H9 (cell line): ENCODE measurements at places on chromosomes 1 and 21.
A peak's percentile ranks its signal among the peaks of the same experiment; 100 is the strongest.

DNA sequence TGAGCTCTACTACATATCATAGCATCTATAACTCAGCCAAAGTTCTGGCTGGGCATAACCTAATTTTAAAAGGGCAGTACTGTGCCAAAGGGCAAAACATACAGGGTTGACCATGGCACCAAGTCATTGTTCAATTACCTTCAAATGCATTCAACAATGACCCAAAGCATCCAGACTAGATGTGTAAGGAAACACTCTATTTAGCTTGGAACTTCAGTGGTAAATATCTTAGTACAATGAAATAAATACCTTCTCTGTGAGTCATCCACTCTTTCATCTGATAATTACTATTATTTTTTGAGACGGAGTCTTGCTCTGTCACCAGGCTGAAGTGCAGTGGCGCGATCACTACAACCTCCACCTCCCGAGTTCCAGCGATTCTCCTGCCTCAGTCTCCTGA is 70.0 kb downstream of the NVL start:
- DNase-seq: no peak

GRCh38 chr1:119747451-119747850 is 21.3 kb downstream of the HMGCS2 start:
- no peak for DNase-seq

- no peak for DNase-seq
Measured at GRCh38 chr1:212089560-212090163, 54.1 kb downstream of the DTL start.

DNA sequence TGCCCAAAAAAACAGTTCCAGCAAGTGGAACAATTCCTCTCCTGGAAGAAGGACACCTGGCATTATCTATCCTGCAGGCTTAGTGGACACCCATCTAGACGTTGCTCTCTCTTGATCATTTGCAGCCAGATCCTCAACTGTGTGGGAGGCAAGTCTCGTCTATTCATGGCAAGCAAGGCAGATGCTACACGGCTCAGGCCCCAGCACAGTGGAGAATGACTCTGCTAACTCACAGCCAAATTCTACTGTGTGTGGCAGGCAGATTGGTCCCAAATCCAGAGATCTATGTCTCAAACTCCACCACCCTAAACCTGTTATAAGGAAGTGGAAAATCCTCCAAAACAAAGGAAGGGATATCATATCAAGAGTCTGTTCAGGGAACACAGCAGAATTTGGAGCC is 7.0 kb downstream of the TNNT2 start:
- DNase-seq: no peak

DNA sequence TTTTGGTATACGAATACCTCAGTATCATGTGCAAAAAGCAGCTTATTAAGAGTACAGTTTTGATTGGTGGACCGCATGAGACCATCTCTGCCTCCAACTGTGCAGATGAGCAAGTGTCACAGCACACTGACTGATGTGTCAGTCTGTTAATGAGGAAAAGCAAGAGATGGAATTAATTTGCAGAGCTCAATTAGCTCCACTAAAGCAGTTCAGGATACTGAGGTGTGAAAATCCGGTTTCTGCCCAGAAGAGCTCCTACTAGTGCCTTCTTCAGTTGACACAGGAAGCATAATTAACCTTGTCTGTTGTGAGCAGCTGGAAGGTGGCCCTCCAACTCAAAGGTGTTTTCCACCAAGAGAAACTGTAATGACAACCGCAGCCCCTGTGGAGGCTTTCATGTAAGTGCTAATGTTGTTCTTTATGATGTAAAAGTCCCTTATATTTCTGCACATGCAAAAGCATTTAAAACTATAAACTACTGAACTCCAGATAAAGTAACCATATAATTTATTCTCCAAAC is 44.3 kb downstream of the PCNX2 start:
- no peak for DNase-seq

- DNase-seq: no peak
Measured at GRCh38 chr1:15620155-15620545, 2.9 kb downstream of the DDI2 start.

GRCh38 chr1:205670150-205670446 is 10.2 kb downstream of the SLC45A3 start:
- DNase-seq: no peak

DNA sequence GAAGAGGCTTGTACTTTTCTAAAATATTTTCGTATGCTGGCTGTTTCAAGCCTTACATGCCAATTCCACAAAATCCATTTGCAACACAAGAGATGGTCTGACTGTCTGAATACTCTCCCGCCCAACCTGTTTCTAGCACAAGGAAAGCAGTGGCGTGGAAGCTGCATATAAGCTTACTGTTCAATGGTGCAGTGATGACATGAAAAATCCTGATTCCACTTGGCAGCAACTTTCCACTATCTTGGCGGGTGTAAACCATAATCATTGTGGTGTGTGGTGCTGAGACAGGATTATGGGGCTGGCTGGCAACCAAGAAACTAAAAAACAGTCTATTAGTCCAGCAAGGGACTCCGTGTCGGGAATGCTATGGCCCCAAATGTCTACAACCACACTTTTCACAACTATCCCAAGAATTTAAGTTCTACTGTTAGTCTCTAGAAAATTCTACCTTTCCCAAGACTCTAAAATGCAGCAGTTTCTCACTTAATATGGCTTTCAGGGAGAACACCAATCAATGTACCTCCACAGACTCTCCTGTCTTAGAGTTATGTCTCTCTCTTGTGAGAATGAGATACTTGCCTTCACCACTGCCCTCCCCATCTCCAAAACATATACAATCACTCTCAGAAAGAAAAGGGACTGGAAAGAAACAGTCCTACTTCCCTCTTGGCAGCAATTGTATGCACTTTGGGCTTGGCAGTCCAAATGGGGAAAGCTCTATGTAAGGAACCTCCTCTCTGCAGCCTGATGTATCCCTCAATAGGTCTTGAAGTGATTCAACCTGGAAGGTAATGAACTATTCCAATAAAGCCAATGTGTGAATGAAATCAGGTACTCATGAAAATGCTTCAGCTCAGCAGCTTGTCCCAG is 9.5 kb downstream of the COLGALT2 start:
- DNase-seq: no peak

- no peak for DNase-seq
Measured at GRCh38 chr1:15750924-15751323, 7.7 kb upstream of the FBLIM1 start.

GRCh38 chr1:182615468-182616129 is 11.4 kb upstream of the RGS16 start:
- DNase-seq: no peak

DNA sequence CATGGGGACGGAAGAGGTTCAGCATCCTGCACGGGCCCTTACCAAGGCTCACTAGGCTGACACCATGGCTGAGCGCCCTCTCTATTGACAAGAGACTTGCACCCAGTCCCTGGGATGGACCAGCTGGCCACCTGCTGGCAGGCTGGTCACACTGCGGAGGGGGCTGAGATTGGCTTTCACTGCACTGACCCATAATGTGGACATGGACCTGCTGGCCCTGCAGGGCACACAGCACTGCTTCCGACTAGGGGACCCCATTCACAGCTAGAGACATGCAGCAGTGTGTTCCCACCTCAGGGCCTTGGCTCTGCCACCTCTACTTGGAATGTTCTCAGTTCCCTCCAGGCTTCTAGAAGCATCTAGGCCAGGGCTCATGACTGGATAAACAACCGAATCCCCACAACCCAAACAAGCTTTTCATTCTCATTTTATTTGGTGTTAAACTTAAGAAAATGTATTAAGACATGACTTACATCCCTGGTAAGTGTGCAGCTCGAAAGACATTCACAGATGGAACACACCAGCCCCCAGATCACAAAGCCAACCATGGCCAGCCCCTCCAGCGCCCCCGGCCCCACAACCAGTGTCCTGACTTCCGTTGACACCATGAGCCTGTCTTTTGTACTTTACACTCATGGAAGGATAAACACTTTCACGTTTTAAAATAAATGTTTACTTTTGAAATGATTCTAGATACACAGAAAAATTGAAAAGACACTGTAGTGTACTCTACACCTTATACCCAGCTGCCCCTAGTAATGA is 9.3 kb upstream of the SRARP start:
- peak; percentile 74 for DNase-seq

- no peak for DNase-seq
Measured at GRCh38 chr1:11729498-11730428, 6.2 kb upstream of the AGTRAP start.

GRCh38 chr21:46552865-46553379 is 52.0 kb downstream of the S100B start:
- no peak for DNase-seq

DNA sequence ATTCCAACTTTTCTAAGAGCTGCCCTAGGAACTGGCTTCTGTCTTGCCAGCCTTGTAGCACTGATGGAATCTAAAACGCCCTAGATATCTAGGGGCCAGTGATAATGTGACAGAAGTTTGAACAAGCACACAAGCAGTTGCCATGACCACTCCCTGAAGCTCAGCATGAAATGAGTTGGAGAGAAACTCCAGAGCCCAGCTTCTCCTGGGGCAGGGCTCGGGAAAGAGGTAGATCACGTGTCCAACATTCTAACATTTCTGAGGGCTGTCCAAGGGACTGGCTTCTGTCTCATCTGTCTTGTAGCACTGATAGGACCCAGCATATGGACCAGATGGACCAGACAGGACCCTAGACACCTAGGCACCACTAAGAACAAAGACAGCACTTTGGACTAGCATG is 37.9 kb downstream of the OMA1 start:
- DNase-seq: no peak

- DNase-seq: peak; percentile 44
Measured at GRCh38 chr21:36470294-36470693, 9.6 kb downstream of the CLDN14 start.

DNA sequence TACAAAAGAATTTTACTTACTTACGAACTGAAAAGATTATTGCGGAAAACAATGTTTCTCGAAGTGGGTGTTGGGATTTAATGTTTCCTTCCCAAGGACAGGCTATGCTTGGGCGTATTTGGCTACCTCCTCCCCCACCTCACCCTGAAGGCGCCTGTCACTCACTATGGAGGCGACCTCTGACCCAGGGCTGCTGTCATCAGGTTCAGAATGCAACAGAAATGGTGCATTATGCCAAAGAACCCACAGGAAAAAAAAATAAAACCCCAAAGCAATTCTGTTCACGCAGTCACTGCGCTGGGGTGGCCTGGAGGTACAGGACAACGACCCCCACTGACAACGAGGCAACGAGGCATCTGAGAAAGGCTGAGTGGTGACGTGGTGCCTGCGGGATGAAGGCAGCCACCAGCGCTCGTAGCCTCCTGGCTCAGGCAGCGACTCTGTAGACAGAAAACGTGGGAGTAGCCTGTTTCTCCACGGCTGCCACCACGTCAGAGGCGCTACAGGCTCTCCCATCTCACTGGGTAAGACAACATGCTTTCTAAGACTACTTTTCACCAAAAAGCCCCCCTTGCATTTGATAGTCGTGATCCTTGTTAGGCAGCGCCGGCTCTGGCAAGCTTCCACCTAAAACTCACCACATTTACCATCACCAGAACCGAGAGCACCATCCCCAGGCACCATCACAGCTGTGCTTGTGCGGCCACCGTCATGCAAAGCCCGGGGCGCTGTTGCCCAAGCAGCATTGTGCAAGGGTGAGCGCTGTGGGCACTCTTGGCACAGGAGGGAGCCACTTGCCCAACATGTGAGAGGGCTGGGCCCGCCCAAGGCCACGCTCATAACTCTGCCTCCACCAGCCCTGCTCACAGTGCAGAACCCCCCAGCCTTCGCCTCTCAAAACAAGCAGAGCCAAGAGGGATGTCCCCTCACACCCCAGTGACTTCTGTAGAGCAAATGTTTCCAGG is 14.3 kb downstream of the NADK start:
- no peak for DNase-seq

DNA sequence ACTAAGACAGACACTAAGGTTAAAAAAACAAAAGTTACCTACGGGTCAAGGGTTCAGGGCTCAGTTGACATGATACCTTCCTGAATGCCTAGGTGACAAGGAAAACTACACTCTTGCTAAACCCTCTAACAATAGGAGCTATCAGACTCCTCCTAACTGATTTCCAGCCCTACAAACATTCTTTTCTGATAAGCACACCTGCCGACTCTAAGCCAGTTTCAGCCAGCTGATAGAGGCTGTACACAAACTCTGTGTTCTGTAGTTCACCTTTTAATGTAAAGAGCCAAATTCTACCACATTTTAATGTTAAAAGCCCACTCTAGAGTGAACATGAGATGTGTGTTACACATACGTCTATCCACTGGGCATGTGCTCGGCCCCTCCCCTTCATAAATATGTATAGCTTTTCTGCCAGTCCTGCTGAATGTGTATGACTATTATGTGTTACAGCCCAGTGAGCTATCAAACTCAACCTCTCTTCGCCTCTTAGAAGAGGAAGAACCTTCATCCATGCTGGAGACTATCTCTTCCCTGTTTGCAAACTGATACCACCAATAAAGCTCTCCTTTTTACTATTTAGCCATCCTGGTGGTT is 40.0 kb upstream of the FAM163A start:
- no peak for DNase-seq

GRCh38 chr1:187788718-187789117 is 960.0 kb downstream of the PLA2G4A start:
- no peak for DNase-seq

- no peak for DNase-seq
Measured at GRCh38 chr1:107171333-107171732, 30.5 kb downstream of the NTNG1 start.

GRCh38 chr1:152367436-152367835 is 7.6 kb upstream of the FLG2 start:
- no peak for DNase-seq

GRCh38 chr1:112904831-112905261 is 51.1 kb downstream of the SLC16A1 start:
- DNase-seq: no peak

DNA sequence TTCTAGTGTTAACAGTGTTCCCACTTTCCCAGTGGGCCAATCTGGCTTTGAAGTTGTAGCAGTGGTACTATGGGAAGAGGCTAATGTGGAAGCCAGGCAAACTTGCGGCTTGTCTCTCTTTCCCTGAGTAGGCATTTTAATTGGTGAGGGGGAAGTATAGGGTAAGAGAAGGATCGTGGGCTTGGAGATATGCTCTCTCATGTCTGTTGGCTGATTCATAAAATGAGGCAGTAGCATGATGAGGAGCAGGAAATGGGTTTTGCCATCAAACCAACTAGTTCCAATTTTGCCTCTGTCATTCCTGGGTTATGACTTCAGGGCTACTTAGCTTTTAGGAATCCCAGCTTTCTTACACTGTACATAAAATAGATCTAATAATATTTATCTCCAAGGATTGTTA is 12.1 kb downstream of the C8A start:
- DNase-seq: no peak

DNA sequence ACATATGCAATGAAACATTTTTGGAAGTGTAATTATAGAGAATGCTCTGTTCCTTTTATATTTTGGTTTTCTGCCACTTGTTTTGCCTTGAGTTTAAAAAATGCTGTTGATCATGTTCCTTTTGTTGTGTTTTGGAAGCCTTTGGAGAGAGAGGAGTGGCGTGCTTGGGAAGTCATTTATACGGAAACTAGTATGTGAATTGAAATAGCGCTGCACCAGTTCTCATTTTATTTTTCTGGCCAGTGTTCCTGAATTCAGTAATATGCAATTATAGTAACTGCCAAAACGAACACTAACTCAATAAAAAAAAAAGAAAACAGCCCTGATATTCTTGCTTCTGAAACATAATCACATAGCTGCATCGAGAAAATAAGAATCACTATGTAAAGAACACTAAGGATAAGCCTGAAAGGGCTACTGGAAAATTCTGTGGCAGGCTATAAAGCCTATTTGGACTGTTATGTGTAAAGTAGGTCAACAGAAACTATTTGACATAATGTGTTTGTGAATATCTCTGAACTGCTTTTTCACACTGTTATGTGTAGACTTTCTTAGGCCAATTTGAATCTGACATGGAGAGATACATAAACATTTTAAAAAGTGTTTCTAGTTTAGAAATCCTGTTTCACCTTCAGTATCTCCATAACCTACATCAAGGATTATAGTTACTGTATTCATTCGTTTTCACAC is 742.0 kb downstream of the KCNT2 start:
- DNase-seq: no peak
